Smooth muscle cell of the umbilical artery (primary cell): ENCODE measurements at places on chromosomes 5 and 9. TPM values are rescaled to one million over a fixed set of nuclear protein-coding genes. Genes with fewer than 3 reads are reported as not detected.

The SPINK5 gene
- not detected in 2 replicates for total RNA-seq

The CYSRT1 gene
- total RNA-seq, result 0.30 and 0.46 TPM in 2 replicates

The LECT2 gene
- not detected in 2 replicates for total RNA-seq

The FBXW11 gene
- total RNA-seq, result 97.7 and 98.4 TPM in 2 replicates

The GNG10 gene
- total RNA-seq, result 83.2 and 85.8 TPM in 2 replicates

The PHF24 gene
- total RNA-seq, result 0.05 and 0.30 TPM in 2 replicates

The MEIKIN gene
- not detected in 2 replicates for total RNA-seq

The HACD4 gene
- total RNA-seq, result 2.1 and 4.2 TPM in 2 replicates

The ARID3C gene
- 0.18 TPM in 1 of 2 replicates, not detected in the other for total RNA-seq

The ENTPD2 gene
- not detected in 2 replicates for total RNA-seq

The ARHGEF39 gene
- 0.30 and 0.92 TPM in 2 replicates for total RNA-seq

The SPEF2 gene
- total RNA-seq, result 3.6 and 4.5 TPM in 2 replicates

The VLDLR gene
- 46.9 and 50.5 TPM in 2 replicates for total RNA-seq

The ANKRD55 gene
- total RNA-seq, result under 0.01 TPM in 1 of 2 replicates, not detected in the other

The TAF1L gene
- total RNA-seq, result not detected in 2 replicates

The SKP2 gene
- 52.9 and 58.4 TPM in 2 replicates for total RNA-seq

The TXNDC8 gene
- not detected in 2 replicates for total RNA-seq

The IL3 gene
- total RNA-seq, result not detected in 2 replicates

The OR1J2 gene
- total RNA-seq, result not detected in 2 replicates

The IL7R gene
- 3.6 and 9.0 TPM in 2 replicates for total RNA-seq

The CBY3 gene
- 0.23 TPM in 1 of 2 replicates, not detected in the other for total RNA-seq

The MAN1B1 gene
- 176 and 185 TPM in 2 replicates for total RNA-seq

The RFESD gene
- 0.59 and 1.7 TPM in 2 replicates for total RNA-seq

The MTMR12 gene
- 14.8 and 25.5 TPM in 2 replicates for total RNA-seq

The LCN2 gene
- total RNA-seq, result not detected in 2 replicates

The NEURL1B gene
- 1.2 and 4.4 TPM in 2 replicates for total RNA-seq

The SYK gene
- total RNA-seq, result not detected in 2 replicates

The SDHA gene
- total RNA-seq, result 81.1 and 102 TPM in 2 replicates

The PCDHGB7 gene
- 8.3 and 10.1 TPM in 2 replicates for total RNA-seq

The OTULINL gene
- under 0.01 and 0.14 TPM in 2 replicates for total RNA-seq

The SEMA5A gene
- total RNA-seq, result 19.3 and 26.1 TPM in 2 replicates

The FOXD4L5 gene
- total RNA-seq, result 0.09 and 0.30 TPM in 2 replicates

The PCDHB7 gene
- total RNA-seq, result 0.18 and 0.89 TPM in 2 replicates

The TTLL11 gene
- total RNA-seq, result 3.6 and 4.6 TPM in 2 replicates

The SPAG8 gene
- 0.55 and 1.2 TPM in 2 replicates for total RNA-seq

The FBP2 gene
- total RNA-seq, result not detected in 2 replicates

The SPINK1 gene
- total RNA-seq, result 0.23 and 0.59 TPM in 2 replicates
